A549 treated with Mapracorat at 1 μM for 4 hours (cell line): ENCODE measurements at places on chromosomes 1 and 21. TPM values are rescaled to one million over a fixed set of nuclear protein-coding genes. Genes with fewer than 3 reads are reported as not detected.

CAPN8 gene
- total RNA-seq, result 0.64 to 1.6 TPM (median 1.2 TPM) in 5 replicates

FCRL6 gene
- total RNA-seq, result not detected in 5 replicates

HPCAL4 gene
- 0.21 to 0.30 TPM (median 0.26 TPM) in 5 replicates for total RNA-seq

ERG gene
- total RNA-seq, result 0.06 TPM in 1 of 5 replicates, not detected in the others

AMPD1 gene
- not detected in 5 replicates for total RNA-seq

DCAF8 gene
- total RNA-seq, result 40.5 to 56.2 TPM (median 51.8 TPM) in 5 replicates

PDE4B gene
- 7.0 to 8.5 TPM (median 7.3 TPM) in 5 replicates for total RNA-seq

GPR153 gene
- total RNA-seq, result 2.6 to 3.7 TPM (median 3.4 TPM) in 5 replicates

CRP gene
- not detected in 5 replicates for total RNA-seq

LENEP gene
- total RNA-seq, result 0.34 TPM in 1 of 5 replicates, not detected in the others

KRTAP19-5 gene
- not detected in 5 replicates for total RNA-seq

OLFM3 gene
- not detected in 5 replicates for total RNA-seq

MTHFR gene
- 3.1 to 5.1 TPM (median 4.5 TPM) in 5 replicates for total RNA-seq

KRTAP13-2 gene
- total RNA-seq, result not detected in 5 replicates

OR2L3 gene
- total RNA-seq, result not detected in 5 replicates

FMO1 gene
- total RNA-seq, result not detected in 5 replicates

KRTAP12-1 gene
- total RNA-seq, result not detected in 5 replicates

TNFRSF9 gene
- 1.8 to 3.3 TPM (median 2.5 TPM) in 5 replicates for total RNA-seq

IFNLR1 gene
- total RNA-seq, result 0.85 to 1.4 TPM (median 1.1 TPM) in 5 replicates

NUP210L gene
- total RNA-seq, result not detected in 5 replicates

NPHP4 gene
- total RNA-seq, result 3.5 to 6.0 TPM (median 5.1 TPM) in 5 replicates

RNF115 gene
- total RNA-seq, result 12.3 to 13.3 TPM (median 13.1 TPM) in 5 replicates

HSD3B2 gene
- not detected in 5 replicates for total RNA-seq
